Left hindlimb (tissue), 1 donor: ENCODE measurements at places on chromosomes 4 and X.

- no peak for DNase-seq
These were observed 76.7 kb downstream of the FRMPD3 start for GRCh38 chrX:107526141-107526540.

- no peak for DNase-seq
These were observed 236.2 kb upstream of the MAGEB16 start for GRCh38 chrX:35561985-35562384.

DNA sequence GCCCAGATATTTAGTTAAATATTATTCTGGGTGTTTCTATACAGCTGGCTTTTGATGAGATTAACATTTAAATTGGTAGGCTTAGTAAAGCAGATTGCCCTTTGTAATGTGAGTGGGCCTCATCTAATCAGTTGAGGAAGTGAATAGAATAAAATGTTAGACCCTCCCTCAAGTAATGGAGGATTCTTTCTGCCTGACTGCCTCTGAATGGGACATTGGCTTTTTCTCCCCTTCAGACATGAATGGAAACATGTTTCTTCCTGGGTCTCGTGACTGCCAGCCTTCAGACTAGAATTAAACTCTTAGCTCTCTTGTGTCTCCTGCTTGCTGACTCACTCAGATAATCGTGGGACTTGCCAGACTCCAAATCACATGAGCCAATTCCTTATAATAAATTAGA is 266.7 kb downstream of the INPP4B start:
- no peak for DNase-seq

DNA sequence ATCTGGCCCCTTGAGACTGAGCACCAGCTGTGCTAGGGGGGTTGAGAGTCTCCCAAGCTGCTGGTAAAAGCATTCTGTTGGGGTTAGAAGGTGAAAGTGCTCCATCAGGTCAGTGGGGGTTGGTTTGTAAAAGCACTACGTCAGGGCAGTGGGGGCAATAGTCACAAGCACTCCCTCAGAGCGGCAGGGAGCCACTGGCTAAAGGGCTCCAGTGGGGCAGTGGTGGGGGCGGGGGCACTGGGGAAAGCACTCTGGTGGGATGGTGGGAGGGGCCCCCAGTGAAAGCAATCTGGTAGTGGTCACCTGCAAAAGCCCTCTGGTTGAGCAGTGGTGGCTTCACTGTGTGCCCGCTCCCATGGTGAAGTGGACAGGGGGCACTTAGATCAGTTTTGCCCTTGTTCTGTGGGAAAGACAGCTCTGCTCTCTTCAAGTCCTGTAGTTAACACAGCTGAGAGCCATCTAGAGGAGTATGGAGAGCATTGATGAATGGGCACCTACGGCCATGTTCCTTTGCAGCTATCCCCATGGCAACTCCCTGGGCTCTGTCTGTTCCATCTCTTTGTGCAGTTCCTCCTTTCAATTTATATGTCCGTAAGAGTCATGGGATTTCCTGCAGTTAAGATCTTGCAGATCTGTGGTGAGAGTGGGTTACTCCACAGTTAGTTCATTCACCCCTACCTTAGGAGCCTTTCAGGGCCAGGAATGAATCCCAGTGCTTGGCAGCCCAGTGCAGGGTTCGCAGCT is 106.4 kb downstream of the SH3BGRL start:
- DNase-seq = no peak

DNA sequence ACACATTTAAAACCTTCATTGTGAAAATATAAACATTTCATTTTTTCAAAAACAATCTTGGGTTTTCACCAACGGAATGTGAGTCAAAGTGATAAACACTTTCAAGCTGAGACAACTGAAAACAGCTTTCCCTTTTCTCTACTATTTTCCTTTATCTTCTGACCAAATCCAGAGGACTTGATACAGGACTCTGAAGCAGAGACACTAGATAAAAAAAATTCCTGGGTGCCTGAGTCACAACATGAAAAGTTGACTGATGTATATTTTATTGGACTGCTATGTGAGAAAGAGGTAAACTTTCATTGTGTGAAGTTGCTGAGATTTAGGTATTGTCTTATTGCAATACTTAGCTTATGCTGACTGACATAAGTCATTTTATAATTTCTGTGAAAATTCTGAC is 411.2 kb downstream of the SPOCK3 start:
- no peak for DNase-seq

DNA sequence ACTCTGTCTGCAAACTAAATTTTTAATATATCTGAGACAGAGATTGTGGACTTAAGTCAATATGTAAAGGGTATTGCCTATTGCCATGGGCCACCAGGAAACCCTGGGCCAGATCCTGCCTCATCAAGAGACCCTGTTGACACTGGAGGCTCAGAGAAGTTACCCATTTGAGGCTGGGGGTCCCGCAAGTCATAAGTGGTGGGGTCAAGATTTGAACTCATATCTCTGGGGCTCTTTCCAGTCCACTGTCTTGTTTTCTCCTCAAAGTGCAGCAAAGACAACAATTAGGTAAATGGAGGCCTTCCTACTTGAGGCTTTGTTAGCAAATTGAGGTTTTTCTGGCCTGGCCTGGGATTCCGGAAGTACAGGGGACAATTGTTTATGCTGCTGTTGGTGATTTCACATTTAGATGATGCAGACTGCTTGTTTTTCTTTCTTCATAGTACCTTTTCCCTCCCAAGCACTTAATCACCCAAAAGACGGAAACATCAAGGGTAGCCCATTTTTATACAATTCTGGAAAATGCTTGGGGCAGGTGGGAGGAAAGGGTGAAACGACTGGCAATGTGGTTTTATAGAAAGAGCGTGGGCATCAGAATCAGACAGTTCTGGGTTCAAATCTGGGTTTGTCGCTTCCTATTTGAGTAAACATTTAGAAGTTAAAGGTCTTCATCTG is 160.0 kb downstream of the SMIM20 start:
- DNase-seq = no peak

DNA sequence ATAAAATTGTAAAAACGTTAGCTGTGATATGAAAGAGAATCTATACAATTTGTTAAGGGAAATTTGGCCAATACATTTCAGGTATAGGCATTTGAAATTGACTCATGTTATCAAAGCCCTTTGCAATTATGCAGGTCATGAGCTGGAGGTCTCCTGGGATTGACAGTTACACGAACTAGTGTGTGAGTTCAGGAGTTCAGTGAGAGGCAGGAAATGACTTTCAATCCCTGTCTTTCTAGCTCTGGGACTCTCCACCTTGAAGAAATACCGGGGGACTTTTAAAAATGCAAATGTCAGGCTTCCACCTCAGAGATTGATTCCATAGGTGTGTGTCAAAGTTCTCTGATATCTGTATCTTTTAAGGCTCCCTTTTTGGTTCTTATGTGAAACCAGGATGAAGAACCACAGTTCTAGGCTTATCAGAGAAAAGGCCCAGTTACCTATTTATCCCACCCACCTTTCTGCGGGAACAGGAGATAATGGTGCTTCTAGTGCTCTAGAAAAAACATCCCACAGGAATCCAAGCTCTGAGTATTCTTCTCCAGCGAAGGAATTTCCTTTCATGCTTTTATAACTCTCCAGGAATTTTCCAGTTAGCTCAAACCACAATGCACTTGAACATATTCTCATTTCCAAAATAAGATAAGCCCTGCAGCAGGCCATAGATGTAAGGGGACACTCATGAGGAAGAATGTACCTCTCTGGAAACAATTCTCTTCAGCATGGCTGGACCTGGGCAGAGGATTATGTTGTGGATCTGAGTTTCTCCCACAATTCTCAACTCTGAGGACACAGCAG is 501.0 kb downstream of the IDS start:
- DNase-seq = no peak

- DNase-seq = no peak
These were observed 60.0 kb downstream of the SSX7 start for GRCh38 chrX:52594658-52595057.

GRCh38 chrX:118038614-118039365 is 77.8 kb downstream of the KLHL13 start:
- no peak for DNase-seq
